Right atrium auricular region (tissue), 2 donors: ENCODE measurements at places on chromosomes 6 and 20. TPM values are rescaled to one million over a fixed set of nuclear protein-coding genes. Genes with fewer than 3 reads are reported as not detected.
A peak's percentile ranks its signal among the peaks of the same experiment; 100 is the strongest.

GRCh38 chr6:152698692-152699091 lies 995 bp downstream of the MYCT1 start:
- H3K36me3 ChIP-seq, result no peaks in the 10 kb centered on the region
- H3K27me3 ChIP-seq, result no peaks in the 10 kb centered on the region
- H3K4me3 ChIP-seq, result peak overlapping the region; percentile 32

- H3K27ac ChIP-seq, result no peak overlapping the region
- H3K4me1 ChIP-seq, result no peaks in the 10 kb centered on the region
- H3K4me3 ChIP-seq, result no peak overlapping the region
- no peaks in the 10 kb centered on the region for H3K27me3 ChIP-seq
- H3K36me3 ChIP-seq, result no peaks in the 10 kb centered on the region
- no peak for DNase-seq
Observed at GRCh38 chr6:35149891-35150566, 8.9 kb upstream of the TCP11 start.

- peaks cover 11% of the 10 kb centered on the region for H3K36me3 ChIP-seq
- H3K27me3 ChIP-seq, result no peaks in the 10 kb centered on the region
- no peak overlapping the region for H3K4me3 ChIP-seq
Observed at GRCh38 chr20:24667689-24668383, 198.4 kb downstream of the SYNDIG1 start.

DNA sequence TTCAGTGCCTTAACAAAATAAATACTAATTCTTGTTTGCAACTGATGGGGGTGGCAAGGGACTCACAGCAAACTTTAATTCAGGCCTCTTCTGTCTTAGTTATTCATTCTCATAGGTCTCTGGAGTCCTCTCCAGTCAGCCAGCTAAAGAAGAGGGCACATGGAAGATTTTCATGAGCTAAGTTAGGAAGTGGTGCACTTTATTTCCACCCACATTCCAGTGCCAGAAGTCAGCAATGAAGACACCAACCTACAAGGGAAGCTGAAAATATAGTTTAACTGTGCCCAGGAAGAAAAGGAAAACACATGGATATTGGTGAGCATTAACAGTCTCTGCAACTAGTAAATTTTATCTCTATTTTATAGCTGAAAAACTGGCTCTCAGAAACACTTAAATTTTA lies 16.7 kb upstream of the IRAK1BP1 start:
- no peak overlapping the region for H3K27ac ChIP-seq
- no peaks in the 10 kb centered on the region for H3K36me3 ChIP-seq
- DNase-seq, result no peak

- H3K4me3 ChIP-seq, result no peak overlapping the region
- no peak overlapping the region for H3K27ac ChIP-seq
- no peaks in the 10 kb centered on the region for H3K36me3 ChIP-seq
- H3K4me1 ChIP-seq, result no peaks in the 10 kb centered on the region
- no peak for DNase-seq
Observed at GRCh38 chr6:788058-788457, 95.1 kb upstream of the EXOC2 start.

DNA sequence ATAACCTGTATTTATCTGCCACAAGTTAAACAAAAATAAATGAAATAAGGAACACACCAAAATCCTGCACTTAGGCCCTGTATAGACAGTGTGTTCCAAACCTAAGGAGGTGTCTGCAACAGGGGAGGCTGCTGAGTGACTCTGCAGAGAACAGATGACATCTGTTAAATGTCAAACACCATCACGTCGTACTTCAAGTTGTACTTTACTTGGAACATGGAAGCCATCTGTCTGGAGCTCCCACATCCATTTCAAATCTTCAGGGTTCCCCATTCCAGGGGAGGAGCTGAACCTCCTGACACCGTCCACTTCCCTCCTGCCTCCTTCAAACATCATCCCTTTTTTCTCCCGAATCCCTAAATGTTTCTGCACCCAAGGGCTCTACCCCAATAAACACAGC lies 1.8 kb upstream of the MAP7 start:
- DNase-seq, result no peak
- H3K36me3 ChIP-seq, result no peaks in the 10 kb centered on the region
- no peak overlapping the region for H3K4me3 ChIP-seq
- no peaks in the 10 kb centered on the region for H3K27me3 ChIP-seq
- H3K4me1 ChIP-seq, result peaks cover 16% of the 10 kb centered on the region

GRCh38 chr20:42795111-42795695 lies 394.5 kb downstream of the PTPRT start:
- DNase-seq, result no peak
- no peaks in the 10 kb centered on the region for H3K4me1 ChIP-seq
- H3K4me3 ChIP-seq, result no peak overlapping the region
- H3K27ac ChIP-seq, result no peak overlapping the region
- no peaks in the 10 kb centered on the region for H3K27me3 ChIP-seq

GRCh38 chr20:24909861-24910260 lies 39.2 kb upstream of the CST7 start:
- no peak overlapping the region for H3K27ac ChIP-seq
- no peaks in the 10 kb centered on the region for H3K36me3 ChIP-seq
- H3K4me1 ChIP-seq, result no peaks in the 10 kb centered on the region
- H3K27me3 ChIP-seq, result no peaks in the 10 kb centered on the region
- DNase-seq, result no peak

- no peak overlapping the region for H3K4me3 ChIP-seq
- no peaks in the 10 kb centered on the region for H3K27me3 ChIP-seq
- DNase-seq, result no peak
- no peak overlapping the region for H3K27ac ChIP-seq
- H3K4me1 ChIP-seq, result peaks cover 25% of the 10 kb centered on the region
Observed at GRCh38 chr20:6026051-6026450, 27.8 kb downstream of the LRRN4 start.

DNA sequence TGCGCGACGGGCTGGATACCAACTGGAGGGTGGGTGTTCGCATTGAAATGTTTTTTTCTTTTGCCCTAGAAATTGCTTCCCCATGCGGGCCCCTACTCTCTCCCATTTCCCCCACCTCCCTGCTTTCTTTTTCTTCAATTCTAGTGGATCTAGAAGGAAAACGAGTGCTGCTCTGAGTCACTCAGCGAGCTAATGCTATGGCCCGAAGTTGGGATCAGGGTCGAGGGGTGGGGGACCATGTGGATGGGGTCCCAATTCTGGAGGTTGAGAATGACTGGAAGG lies 71.5 kb downstream of the SOX4 start:
- no peaks in the 10 kb centered on the region for H3K36me3 ChIP-seq
- peak overlapping the region; percentile 62 for H3K4me3 ChIP-seq
- peaks cover 3% of the 10 kb centered on the region for H3K27me3 ChIP-seq

- H3K36me3 ChIP-seq, result no peaks in the 10 kb centered on the region
- no peak for DNase-seq
Observed at GRCh38 chr6:49776444-49776843, 10.6 kb downstream of the PGK2 start.

DNA sequence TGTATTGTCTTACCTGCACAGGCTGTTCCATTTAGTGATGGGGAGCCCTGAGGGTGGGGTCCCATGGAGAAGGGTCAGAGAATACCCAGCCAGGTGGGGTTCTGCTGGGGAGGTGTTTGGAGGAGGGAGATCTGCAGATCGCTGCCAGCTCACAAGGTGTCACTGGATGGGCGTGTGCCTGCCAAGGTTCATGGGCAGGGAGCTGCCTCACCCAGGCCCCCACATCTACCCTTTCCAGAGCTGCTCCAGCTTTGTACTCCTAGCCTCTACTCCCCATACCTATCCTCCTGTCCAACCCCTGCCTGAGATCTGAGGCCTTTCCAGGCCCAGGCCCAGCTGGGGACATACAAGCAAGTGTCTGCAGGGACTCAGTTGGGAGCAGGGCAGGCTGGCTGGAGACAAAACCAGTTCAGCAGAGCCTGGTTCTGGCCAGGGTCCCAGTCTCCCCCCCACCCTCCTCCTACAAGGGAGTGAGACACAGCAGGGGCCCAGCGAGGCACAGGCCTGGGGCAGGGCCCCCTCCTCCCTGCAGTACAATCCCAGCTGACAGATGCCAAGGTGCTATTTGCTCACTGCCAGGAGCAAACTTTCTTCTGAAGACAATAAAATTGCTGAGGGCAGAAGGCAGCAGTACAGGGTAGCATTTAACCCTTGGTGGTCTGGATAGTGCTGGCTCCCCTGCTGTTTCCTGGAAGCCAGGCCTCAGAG lies 19.7 kb downstream of the SPDEF start:
- no peak overlapping the region for H3K27ac ChIP-seq
- H3K27me3 ChIP-seq, result no peaks in the 10 kb centered on the region
- H3K4me1 ChIP-seq, result peaks cover 6% of the 10 kb centered on the region
- H3K4me3 ChIP-seq, result no peak overlapping the region
- DNase-seq, result no peak

The CNBD2 gene
- 1.0 TPM for total RNA-seq

The MYB gene
- total RNA-seq, result not detected
